ENCODE measurements at places on chromosomes 11 and 22.

DNA sequence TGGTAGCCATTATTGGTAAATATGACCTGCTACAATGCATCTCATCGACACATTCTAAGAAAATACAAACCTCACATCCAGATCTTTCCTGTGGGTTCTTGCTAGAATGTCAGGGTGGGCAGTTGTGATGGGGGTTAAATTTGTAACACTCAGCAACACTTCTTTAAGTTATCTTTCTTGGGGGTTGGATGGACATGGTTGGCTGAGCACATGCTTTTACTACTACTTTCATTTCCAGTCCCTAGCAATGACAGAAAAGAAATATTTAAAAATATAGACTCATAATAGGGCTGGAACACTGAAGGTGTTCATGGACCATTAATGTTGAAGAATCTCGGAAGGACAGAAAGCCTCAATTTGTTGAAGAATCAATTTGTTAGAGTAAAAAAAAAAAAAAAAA, 57.6 kb downstream of the APOL3 start:
- DNase-seq: no peak

DNA sequence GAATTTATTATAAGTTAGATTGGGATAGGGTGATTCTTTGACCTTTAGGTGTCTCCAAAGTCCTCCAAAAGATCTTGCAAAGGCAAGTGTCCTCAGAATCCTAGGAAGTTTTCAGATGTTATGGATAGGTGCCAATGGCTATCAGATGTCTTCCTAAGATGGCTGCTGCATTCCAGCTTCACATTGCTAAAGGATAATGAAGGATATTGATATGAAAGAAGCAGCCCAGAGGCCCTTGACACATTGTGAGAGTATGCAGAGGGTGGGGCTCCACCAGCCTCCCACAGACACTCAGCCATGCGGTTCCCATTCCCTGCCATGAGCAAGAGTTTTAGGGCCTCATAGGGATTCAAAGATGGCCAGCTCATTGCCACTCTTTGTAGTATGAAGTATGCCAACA, 22.3 kb upstream of the GLYATL2 start:
- DNase-seq: no peak

- no peak for DNase-seq
These were observed 16.4 kb upstream of the GRAMD1B start for GRCh38 chr11:123413636-123414035.

DNA sequence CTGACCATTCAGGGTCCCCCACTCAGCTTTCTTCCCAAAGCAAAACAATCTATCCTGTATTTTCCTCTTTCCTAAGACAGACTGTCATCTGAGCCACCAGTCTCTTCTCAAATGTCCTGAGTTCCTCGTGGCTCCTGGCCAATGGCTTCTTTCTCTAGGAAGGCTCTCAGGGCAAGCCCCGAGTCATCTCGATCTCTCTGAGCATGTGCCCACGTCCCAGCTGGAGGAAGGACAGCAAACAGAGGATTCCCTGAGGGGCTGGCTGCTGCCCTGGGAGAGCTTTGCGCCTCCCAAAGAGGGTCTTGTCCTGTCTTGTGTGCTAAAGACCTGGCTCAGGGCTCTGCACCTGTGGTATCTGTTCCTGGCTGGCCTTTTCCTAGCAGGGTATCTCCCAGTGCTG, 8.3 kb downstream of the SLC37A2 start:
- DNase-seq: no peak

- no peak for DNase-seq
These were observed 113.6 kb downstream of the LDLRAD3 start for GRCh38 chr11:36057379-36058042.

- DNase-seq: no peak
These were observed 11.0 kb upstream of the BLID start for GRCh38 chr11:122127020-122127419.
